Motor neuron (in vitro differentiated cells): ENCODE measurements at places on chromosomes 11 and 22. TPM values are rescaled to one million over a fixed set of nuclear protein-coding genes. Genes with fewer than 3 reads are reported as not detected.

DNA sequence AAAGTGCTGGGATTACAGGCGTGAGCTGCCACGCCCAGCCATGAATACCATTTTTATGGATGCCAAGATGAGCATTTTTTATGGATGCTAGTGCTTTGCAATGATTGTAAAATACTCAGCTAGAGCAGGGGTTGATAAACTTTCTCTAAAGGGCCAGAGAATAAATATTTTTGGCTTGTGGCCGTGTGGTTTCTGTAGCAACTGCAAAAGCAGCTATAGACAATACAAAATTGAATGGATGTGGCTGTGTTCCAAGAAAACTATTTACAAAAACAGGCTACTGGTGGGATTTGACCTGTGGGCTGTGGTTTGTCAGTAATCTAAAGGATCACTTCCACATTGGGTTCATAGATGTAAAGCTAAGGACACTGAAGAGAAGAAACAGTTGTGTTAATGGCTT is 56.0 kb downstream of the COMMD9 start:
- ATAC-seq: no peak

Gene RAB38
- total RNA-seq: 1.4 and 1.9 TPM in 2 replicates

DNA sequence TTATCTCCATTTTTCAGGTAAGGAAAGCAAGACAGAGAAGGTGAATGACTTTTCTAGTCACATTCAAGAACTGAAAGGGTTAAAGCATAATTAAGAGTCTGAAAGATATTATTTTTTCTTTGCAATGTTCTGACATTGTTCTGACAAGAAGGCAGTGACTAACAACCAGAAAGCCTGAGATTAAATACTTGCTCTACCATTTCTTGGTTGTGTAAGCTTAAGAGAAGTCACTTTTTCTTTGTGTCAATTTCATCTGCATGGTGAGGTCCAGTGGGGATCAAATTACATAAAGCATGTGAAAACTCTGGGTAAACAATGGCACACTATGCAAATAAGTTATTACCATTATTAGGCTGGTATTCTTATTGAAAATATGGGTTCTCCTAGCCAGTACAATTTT is 73.7 kb downstream of the PHF21A start:
- ATAC-seq: no peak

DNA sequence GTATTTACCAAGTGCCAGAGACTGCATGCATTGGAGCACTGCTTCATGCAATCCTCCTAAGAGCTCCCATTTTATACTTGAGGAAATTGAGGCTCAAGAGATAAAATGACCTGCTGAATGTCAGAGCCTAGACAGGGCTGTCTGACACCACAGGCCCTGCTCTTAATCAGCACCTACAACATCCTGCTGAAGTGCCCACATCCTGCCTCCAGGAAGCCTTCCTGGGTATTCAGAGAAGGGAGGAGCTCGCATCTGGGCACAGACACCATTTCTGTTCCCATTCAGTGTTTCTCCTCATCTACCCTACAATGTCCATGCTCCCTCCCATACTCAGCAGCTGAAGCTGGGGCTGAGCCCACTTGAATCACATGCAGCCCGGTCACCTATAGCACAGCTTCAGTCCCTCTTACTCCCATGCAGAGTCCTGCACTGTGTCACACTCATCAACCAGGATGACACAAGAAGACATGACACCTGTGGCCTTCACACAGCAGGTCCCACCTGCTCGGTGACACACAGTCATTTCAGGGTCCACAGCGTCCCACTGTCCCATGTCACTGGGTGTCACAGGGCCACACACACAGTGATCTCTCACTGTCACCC is 53.1 kb downstream of the PDE2A start:
- ATAC-seq: no peak

Gene SLC22A12
- 0.05 and 0.23 TPM in 2 replicates for total RNA-seq

GRCh38 chr11:27008811-27009535 is 15.1 kb downstream of the FIBIN start:
- no peak for ATAC-seq
